H1 (cell line): ENCODE measurements at places on chromosomes 5 and 9. TPM values are rescaled to one million over a fixed set of nuclear protein-coding genes. Genes with fewer than 3 reads are reported as not detected.

DNA sequence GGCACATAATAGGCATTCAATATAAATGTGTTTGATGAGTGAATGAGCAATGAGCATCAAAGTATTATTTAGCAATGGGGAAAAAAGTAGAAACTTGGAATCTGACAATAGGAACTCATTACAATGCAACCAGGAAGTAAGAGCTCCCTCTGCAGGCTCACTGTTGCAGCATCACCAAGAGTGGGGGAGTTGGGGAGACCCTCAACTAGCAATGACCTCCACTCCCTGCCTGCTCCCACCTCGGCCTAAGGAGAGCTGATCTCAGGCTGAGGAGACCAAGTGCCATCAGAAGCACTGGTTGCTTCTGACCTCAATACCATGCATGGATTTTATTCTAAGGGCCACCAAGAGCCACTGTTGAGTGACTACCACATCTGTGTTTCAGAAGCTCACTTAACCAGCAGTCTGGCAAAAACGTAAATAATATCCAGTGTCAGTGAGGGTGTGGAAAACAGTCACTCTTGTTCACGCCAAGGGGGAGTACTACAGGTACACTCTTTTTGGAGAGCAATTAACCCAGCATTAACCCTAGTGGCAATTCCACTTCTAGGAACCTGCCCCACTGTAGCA, 8.0 kb downstream of the VDAC1 start:
- no peak for DNase-seq

DNA sequence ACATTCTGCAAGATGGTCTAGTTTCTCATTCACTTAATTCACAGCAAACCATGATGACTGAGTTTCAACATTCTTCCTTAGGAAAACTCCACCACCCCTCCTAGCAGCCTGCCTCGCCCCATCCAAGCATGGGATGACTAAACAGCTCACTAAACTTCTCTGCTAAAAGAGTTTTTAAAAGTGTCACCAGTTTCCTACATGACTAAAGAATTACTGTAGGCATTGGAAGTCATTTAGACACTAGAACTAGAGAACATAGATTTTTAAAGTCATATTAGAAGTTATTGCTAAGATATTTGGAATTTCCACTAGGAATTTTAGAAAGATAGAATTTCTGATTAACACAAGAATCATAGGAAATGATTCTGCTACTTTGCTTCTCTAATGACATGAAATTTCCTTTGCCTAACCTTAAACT, 5.5 kb upstream of the ESM1 start:
- DNase-seq: no peak

DNA sequence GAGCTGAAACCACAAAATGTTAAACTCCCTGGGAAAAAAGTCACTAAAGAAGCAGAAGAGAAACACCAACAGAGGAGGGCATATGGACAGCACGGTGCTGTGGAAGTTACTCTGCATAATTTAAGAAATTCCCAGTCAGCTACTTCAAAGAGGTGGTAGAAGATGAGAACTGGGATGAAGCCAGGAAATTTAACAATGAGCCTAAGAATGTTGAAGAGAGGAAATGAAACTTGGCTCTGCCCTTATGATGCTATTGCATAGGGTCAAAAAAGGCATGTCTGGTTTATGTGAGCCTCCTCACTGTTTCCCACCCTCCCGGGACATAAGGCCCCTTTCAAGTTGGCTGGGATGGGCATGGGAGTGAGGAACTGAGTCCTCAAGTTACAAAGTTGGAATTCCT, 25.4 kb upstream of the SNX18 start:
- DNase-seq: no peak

GRCh38 chr5:73120222-73121118, at the start of gene TMEM171:
TMEM171 (plus strand) TSS chr5:73120575; CDS start chr5:73123374, 2,799 bp downstream.
- no peak for DNase-seq

- no peak for DNase-seq
These were observed 27.8 kb upstream of the FSD1L start for GRCh38 chr9:105419816-105420597.

- DNase-seq: no peak
These were observed 33.8 kb upstream of the SLC25A48 start for GRCh38 chr5:135800656-135801055.

DNA sequence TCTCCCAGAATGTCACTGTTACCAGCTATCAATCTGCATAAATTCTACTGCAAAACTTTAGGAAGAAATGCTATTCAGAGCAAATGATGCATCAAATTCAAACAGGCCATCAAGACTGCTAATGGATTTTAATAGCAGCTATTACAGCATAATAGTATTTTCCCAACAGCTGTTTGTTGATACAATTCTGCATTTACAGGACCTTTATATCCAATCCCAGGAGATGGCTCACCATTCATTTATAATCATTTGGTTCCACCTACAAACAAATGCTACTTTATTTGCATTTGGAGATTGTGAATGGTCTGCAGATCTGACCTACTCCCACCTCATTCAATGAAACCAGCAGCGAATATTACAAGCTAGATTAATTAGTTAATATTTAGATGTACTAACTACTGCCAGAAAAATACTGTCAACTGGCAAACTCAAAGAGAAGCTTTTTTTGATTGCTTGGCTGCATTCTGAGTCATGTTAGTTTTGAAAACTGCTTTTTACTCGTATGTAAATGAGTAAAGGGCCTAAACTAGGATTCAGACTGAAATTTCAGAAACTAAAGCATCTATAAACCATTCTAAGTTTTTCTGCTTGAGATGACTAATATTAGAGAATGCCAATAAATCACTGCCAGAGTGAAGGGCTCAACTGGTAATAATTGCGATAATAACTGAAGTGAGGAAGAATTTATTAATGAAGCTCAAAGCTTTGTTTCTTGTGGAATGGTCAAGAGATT, 7.1 kb upstream of the PCA3 start:
- DNase-seq: no peak

TLX3 gene
- not detected in 2 replicates for total RNA-seq

RNF208 gene
- 7.7 and 8.9 TPM in 2 replicates for total RNA-seq

FCHO2 gene
- 13.8 and 15.7 TPM in 2 replicates for total RNA-seq

KDM3B gene
- total RNA-seq: 78.1 and 79.7 TPM in 2 replicates

SPINK4 gene
- not detected in 2 replicates for total RNA-seq

MARCOL gene
- not detected in 2 replicates for total RNA-seq

COL23A1 gene
- 4.7 and 5.9 TPM in 2 replicates for total RNA-seq
